ENCODE measurements at places on chromosomes 2 and 18. TPM values are rescaled to one million over a fixed set of nuclear protein-coding genes. Genes with fewer than 3 reads are reported as not detected.

NAT8 gene
- not detected for total RNA-seq

EFHD1 gene
- 15.9 TPM for total RNA-seq

SERPINB10 gene
- total RNA-seq: not detected

INO80D gene
- total RNA-seq: 42.8 TPM

TSPYL6 gene
- not detected for total RNA-seq

IMPACT gene
- 49.4 TPM for total RNA-seq

ZNF804A gene
- 1.2 TPM for total RNA-seq

SOCS6 gene
- 19.9 TPM for total RNA-seq

WDPCP gene
- total RNA-seq: 22.1 TPM

HOXD8 gene
- 41.7 TPM for total RNA-seq

TUBA4A gene
- total RNA-seq: 85.1 TPM

All from ureter (tissue), 1 donor.